Osteocyte (in vitro differentiated cells): ENCODE measurements at places on chromosomes 2 and 18.

GRCh38 chr2:41902897-41903296 lies 144.9 kb upstream of the PKDCC start:
- DNase-seq, result no peak

- no peak for DNase-seq
Observed at GRCh38 chr2:65366595-65367125, 65.7 kb downstream of the SPRED2 start.

GRCh38 chr2:68591225-68591624 lies 52.2 kb upstream of the PROKR1 start:
- DNase-seq, result no peak

- no peak for DNase-seq
Observed at GRCh38 chr2:45029215-45029614, 20.0 kb upstream of the SIX2 start.

- no peak for DNase-seq
Observed at GRCh38 chr18:56984731-56985130, 162.2 kb upstream of the BOD1L2 start.

DNA sequence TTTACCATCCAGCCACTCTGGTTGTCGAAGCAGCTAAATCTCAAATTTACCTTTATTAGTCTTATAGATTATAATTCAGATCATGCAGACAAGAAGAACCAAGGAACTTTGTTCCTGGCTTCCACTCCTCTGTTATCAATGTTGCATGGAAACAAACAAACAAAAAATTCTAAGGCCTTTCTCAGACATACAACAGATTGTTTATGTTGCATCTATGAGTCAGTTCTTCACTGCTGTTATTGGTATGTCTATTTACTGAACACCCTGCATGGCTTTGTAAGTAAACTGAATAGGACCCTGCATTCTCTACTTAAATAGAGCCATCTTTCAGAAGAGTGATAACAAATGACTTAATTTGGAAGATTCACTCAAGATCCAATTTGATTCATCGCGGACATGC lies 1.6 kb upstream of the ANKRD44 start:
- DNase-seq, result no peak

DNA sequence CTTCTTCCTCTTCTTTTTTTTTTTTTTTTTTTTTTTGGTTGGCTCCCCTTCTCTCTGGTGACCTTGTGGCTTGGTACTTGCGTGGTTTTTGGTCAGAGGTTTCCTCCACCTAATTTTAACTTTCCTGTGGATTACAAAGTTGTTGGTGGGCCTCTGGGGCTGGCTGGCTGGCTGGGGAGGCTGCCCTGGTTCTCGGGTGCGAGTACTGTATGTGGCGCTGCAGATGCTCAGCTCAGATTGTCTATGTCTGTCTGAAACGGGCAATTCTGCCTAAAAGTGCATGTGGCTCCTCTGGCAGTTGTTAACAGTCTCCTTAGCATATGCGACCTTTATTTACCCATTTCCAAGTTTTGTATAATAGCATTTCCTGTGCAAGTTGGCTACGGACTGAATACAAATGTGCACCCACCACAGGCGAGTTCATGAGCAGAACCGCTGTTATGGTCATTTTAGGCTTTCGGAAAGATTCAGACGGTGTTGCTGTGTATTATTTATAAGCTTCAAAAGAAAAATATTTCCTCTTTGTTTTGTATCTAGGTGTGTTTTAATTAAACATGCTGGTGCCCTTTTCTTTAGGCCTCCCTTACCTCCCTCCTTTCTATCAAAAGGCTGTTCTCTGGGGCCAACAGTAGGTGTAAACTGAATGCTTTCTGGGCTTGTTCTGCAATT lies 4.4 kb downstream of the TBR1 start:
- DNase-seq, result no peak

DNA sequence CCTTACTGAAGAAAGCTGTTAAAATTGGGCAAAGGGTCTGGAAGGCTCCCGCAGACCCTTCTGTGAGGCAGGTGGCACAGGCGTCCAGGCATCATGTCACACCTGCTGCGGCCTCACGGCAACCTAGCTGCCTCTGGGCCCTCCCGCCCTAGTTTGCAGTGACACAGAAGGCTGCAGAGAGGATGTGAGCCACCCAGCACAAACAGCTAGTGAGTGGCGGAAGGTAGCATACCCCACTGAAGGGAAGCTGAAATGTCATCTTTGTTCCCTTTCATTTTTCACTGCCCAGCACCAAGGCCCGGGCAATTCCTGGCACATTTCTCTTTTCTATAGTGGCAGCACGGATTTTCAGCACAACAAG lies 53.8 kb downstream of the TRAPPC12 start:
- DNase-seq, result no peak

GRCh38 chr2:12606472-12607000 lies 110.2 kb upstream of the TRIB2 start:
- DNase-seq, result no peak

DNA sequence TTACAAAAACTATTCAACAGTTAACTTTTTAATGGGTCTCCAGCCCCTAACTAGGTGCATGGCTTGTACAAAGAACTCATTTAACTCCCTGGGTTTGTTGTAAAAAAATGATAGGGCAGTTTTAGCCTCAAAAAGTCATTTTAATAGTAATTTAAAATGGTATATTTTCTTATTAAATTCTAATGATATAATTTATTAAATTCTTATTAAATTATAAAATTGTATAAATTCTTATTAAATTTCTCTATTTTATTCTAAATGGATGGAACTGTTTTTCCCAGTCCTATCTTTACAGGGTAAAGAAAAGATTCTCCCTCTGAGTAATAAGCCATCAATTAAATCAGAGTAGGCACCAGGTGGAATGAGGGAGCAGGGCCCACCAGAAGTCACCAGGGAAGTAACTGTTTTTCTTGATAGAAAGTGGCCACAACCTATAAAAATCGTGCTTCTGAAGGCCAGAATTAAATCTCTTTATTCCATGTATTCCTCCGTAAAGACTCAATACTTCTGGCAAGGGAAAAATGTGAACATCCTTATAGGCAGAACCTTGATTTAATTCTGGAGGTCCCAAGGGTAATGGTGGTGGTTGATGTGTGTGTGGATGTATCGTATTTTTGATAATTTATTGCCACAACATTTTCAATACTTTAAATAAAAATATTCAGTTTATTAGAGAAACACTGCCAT lies 814 bp downstream of the FKBP7 start:
- no peak for DNase-seq

DNA sequence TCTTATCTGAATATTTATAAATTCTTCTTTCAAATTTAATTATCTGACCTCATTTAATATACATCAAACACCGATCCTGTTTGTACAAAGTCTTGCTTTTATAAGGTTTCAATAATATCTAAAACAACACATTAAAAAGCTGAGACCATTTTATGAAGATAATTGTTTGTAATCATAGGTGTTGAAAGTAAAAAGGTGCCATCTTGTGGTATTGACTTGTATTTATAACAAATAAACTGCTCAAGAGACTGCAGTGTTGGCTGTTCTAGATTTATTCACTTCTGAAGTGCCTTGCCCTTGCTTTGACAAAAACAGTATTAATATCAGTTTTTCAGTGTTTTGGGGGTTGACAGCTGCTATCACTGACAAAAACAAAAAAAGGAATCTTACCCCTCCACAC lies 286.8 kb upstream of the HNMT start:
- DNase-seq, result no peak

DNA sequence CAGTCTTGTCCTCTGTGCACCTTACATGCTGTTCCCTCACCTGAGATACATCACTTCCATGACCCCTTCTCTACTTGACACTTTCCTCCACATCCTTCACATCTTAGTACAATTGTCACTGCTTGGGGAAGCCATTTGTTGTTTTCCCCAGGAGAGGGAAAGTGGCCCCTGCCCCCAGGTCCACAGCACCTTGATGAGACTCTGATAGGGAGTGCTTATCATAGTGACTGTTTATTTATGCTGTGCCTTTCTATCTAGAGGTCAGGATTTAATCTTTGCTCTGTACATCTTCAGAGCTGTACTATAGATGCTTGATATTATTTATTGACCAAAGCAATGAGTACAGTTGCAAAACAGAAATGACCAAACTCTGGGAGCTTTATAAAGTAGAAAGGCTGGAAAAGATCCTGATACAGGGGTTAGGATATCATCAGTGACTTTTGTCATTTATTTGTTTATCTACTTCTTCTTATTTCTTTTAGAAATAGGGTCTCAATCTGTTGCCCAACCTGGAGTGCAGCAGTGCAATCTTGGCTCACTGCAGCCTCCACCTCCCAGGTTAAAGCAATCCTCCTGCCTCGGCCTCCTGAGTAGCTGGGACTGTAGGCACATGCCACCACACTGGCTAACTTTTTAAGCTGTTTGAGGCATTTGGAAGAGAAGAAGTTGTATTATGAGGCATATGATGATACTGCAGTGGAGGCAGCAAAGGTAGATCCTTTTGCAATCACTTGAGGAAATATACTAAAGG lies 94.2 kb downstream of the MEIS1 start:
- DNase-seq, result no peak

DNA sequence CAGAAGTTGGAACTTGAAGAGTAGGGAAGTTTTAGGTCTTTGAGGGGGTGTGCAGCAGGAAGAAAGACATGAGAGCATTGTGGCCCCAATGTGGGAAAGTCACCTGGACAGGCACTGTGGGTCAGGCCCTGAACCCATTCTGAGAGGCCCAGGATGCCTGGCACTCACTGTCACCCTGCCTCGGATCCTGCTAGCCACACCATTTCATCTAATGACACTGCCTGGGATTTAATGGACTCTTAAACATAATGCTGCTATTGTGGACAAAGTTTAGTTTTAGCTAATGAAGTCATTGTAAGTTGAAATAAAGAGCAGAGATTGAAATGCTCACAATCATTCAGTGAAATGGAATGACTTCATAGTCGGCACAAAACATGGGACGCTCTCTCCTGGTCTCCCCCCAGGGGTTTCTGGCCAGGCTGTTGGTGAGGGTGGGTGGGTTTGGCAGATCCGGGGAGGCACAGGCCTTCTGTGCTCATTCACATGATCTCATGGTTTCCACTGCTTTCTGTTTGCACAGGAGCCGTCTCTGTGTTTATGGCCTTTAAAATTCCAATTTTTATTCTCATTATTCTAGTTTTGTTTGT lies 141.8 kb upstream of the KLHL29 start:
- DNase-seq, result no peak

DNA sequence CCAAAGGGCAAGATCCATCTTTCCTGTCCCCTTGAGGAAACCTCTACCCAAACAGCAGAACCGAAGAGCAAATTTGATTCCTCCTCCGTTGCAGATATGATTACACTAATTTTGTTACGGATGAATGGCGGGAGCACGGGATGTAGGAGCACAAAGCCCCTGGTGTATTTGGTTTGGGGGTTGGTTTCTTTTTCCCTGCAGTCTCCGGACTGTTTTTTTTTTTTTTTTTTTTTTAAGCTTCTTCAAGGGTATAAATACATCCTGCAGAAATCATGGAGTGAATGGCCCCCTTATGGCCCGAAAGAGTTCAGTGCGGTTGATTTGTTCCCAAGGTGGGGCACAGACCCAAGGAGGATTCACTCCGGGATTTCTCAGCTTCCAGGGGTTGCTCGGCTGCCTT lies 135.3 kb upstream of the SH3BP4 start:
- no peak for DNase-seq

DNA sequence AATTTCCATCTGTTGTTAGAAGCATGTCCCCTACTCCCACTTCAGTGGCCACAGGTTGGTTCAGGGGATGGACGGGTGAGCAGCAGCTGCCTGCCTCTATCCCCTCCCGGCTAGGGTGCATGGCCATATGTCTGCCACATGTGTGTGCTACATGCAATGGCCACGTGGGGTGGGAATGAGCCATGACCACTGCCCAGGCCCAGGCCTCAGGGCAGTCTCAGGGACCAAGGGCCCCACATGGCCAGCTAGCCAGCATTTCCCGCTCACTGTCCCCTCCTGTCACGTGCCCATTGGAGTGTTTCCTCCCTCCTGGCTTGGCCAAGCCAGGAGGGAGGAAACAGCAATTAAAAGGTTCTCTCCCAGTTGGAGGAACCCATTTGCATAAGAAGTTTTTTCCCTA lies 117.1 kb downstream of the KCNS3 start:
- DNase-seq, result no peak

DNA sequence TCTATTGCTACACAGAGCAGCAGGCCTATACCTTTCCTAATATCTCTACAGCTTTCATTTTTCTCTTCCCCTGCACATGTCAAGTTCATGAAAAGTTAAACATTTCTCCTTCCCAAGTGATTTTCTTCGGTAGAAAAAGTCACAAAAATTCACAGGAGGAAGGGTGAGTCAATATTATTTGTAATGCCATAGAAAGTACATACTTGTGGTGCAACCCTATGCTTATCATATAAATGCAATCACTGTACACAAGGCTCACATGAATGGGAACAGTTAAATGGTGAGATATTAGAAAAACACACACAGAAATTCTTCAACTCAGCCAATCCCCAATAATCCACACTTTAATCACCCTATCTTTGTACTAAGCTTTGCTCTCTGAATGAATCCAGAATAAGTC lies 651.6 kb downstream of the LRRTM4 start:
- no peak for DNase-seq

GRCh38 chr18:27921392-27921791 lies 255.5 kb downstream of the CDH2 start:
- no peak for DNase-seq

DNA sequence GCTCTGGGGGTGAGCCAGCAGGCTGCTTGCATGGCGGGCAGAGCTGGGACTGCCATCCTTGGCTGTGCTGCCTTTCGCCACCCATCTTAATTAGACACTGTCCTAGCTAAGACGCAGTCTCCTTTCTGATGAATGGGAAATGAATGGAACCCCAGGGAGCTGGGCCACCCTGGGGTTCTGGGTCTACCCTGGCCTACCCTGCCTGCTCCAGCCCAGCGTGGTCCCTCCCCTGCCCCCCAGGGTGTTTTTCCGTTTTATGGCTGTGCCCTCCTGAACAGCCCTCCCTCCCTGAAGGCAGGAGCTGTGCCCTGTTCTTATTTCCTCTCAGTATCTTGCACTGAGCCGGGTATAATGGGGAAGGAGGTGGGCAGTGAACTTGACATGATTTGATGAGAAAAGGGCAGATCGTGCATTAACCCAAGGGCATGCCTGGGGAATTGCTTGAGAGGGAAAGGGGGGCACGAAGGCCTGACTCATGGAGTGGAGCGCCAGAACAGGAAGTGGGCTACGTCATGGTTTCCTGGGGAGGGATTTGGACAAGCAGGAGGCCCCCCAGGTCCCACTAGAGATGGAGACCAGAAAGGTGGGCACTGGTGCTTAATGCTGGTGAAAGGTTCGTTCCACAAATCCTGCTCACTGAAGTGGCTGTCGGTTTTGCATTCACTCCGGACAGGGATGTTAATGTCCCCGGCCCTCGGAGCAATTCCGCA lies 165.0 kb downstream of the KLHL29 start:
- DNase-seq, result no peak

DNA sequence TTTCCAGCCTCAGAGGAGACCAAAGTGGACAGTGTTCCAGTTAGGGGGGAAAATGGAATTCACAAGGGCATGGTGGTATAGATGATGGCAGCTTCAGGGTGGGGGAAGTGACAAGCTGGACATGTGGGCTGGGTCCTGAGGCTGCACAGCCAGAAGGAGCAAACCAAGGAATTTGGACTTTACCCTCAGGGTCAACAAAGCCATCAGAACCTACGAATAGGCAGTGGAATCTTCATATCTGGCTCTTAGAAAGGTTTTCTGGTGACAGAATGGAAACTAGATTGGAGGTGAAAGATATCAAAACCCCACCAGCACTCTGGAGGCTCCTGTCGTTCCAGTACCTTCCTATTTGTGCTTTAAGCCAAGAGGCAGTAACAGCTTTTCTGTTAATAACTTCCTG lies 127.1 kb downstream of the SETBP1 start:
- DNase-seq, result no peak
